ENCODE measurements at places on chromosomes 5 and 9.

DNA sequence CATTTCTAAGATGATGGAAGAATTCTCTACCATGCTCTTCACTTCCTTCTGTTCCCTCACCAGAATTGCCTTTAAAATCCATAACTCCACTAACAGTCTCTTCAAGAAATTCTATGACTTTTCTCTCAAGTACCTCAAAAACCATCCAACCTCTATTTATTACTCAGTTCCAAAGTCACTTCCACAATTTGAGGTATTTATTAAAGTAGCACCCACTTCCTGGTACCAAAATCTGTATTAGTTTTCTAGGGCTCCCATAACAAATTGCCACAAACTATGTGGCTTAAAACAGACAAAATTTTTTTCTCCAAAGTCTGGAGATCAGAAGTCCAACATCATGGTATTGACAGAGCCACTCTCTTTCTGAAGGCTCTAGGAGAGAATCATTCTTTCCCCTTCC, 4.9 kb upstream of the SPTLC1 start:
- DNase-seq: no peak

- DNase-seq: no peak
Measured at GRCh38 chr5:55313870-55314617, 6.3 kb downstream of the MTREX start.

DNA sequence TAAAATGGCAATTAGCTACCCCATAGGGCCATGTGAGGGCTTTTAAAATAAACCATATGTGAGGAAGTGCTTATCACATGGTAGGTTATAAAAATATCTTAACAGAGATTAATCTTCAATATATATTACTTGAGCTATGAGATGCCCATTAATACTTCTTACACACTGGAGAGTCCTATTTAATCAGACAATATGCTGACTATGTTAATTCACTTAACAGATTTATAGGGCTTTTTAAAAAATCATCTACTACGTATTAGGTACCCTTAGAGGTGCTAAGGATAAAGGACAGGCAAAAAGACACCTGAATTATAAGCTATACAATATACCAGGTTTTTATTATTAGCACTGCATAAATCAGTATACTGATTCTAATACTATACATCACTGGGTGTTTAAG, 102.6 kb downstream of the STRBP start:
- DNase-seq: no peak

DNA sequence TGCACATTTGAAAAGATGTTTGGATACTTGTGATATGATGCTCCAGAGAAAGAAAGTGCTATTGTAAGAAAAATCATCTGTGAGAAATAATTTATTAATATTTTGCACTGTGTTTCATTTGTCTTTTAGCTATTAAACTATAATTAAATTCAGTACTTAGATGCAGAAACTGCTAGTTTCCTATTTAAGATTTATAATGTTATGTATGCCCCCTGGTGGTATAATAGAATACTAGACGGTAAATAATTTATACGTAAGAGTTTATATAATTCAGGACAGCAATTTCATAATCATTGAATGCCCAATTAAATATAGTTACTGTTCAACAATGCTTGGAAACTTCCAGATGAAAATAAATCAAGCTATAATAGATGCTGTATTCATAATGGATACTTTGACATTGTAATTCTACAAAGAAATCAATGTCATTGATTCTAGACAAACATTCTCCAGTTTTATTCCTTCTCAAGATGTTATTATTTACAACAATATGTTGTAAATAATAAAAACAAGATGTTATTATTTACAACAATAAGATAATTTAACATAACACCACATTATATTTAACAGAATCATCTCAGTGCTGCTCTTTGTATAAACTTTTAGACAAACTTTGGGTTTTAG, 101.0 kb downstream of the TMEM232 start:
- DNase-seq: no peak

- no peak for DNase-seq
Measured at GRCh38 chr9:11414241-11414640, 801.4 kb upstream of the PTPRD start.

- no peak for DNase-seq
Measured at GRCh38 chr9:4131946-4132345, 167.9 kb downstream of the GLIS3 start.
